Suprapubic skin (tissue), 4 donors: ENCODE measurements at places on chromosomes 3 and 15. TPM values are rescaled to one million over a fixed set of nuclear protein-coding genes. Genes with fewer than 3 reads are reported as not detected.
A peak's percentile ranks its signal among the peaks of the same experiment; 100 is the strongest.

Gene IMPG2
- 0.04 TPM for total RNA-seq

Gene ITGA11
- 1.2 TPM for total RNA-seq

Gene SI
- 0.08 TPM for total RNA-seq

Gene GOLGA6L24
- total RNA-seq: not detected

Gene SRGAP3
- total RNA-seq: 13.1 TPM

Gene MAGEL2
- not detected for total RNA-seq

Gene HIGD2B
- not detected for total RNA-seq

Gene LIPH
- total RNA-seq: 18.3 TPM

Gene NR2F2
- total RNA-seq: 4.0 TPM

DNA sequence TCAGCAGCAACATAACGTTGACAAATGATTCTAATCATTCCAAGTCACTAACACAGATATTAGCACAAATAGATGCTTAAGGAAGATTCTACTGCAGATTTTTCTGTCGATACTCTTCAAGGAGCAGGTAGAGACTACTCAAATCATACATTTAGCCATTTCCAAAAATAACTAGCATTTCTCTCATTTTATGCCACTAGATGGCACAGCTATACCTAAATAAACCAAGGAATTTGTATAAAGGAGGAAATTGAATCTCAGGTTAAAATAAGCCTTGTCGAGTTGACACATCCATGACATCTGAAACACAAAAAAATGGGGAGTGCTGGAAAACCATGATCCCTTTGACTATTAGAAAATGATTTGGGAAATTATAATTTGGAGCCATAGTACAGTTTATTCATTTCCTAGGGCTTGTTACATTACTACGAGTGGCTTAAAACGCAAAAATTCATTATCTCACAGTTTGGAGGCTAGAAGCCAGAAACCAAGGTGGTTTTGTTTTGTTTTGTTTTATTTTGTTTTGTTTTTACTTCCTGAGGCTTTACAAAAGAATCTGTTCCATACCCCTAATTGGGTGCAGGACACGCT, 59.5 kb upstream of the STRIT1 start:
- no peak for DNase-seq

GRCh38 chr15:63396152-63396928, 14.7 kb upstream of the CA12 start:
- DNase-seq: no peak

DNA sequence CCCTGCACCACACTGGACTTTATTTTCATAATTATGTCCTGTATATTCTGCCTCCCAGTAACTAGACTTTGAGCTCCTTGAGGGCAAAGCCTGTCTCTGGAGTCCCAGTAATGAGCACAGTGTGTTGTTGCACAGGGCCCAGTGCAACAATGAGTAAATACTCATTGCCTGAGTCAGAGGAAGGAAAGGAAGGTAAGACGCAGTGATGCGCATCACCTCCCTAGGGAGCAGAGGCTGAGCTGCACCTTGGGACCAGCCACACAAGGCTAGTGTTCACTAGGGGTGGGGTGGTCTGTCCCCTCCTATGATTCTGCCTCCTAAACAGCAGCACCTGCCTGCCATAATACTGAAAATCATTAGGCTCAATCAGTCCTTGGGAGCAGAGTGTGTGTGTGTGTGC, 86.6 kb upstream of the ADAMTSL3 start:
- DNase-seq: no peak

DNA sequence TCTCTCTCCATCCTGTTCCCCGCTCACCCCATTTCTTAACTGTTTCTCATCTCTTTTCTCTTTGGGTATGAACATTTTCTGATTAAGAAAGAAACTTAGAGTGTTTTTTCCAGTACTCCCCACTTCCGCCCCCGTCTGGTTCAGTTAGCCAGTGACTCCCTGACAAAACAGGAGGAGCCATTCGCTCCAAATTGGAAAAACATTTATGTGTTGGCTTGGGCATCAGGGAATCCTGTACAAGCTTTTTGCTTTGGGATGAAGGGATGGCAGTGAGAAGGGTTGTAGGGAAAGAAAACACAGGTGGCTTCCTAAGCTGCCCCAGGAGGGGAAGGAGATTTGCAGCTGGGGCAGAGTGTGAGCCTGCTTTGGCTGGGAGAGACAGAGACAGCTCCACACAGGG, 47.0 kb downstream of the BOC start:
- DNase-seq: no peak

- no peak for DNase-seq
These were observed 305.2 kb upstream of the SEMA6D start for GRCh38 chr15:47412136-47412535.

DNA sequence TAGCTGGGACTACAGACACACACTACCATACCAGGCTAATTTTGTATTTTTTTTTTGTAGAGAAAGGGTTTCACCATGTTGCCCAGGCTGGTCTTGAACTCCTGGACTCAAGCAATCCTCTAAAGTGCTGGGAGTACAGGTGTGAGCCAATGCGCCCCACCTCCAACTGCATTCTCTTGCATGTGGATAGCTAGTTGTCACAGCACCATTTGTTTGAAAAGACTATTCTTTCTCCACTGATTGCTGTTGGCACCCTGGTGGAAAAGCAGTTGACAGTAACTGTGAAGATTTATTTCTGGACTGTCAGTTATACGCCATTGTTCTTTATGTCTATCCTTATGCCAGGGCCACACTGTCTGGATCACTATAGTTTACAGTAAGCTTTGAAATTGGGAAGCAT, 303.9 kb downstream of the ADAMTS17 start:
- DNase-seq: no peak

DNA sequence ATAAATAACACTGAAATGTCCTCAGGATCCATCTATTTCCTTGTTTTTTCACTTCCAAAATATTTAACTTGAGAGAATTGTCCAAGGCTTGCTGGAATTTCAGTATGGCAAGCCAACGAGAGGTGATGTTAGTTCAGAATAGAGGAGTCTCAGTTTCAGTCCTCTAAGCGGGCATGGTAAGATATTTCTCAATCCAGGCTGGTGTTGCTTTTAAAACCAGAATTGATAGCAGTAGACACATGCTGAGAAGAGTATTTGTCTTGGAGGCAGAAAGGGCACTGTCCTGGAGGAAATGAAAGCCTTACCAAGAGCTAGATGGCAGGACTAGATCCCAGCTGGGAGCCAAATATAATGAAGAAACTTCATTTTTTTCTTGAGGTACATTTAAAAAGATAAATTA, 23.1 kb downstream of the PHLDB2 start:
- no peak for DNase-seq

- DNase-seq: no peak
These were observed 151.2 kb downstream of the FOXP1 start for GRCh38 chr3:71432044-71432975.

DNA sequence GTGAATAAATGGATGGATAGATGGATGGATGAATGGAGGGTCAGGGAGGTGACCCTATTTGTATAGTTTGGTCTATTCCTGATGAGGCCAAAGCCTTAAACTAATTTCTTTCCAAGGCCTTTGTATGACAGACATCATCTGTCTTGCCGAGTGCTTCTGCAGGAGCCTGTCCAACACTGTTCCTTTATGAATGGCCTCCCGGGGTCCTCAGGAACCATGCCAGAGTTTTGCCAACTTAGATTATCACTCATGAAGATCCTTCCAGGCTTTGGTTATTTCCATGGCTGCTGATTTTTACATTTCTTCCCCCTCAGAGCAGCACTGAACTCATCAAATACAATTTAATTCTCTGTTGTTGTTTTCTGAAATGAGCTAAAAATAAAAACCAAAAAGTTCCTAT, 133.0 kb upstream of the SOX2 start:
- DNase-seq: no peak

DNA sequence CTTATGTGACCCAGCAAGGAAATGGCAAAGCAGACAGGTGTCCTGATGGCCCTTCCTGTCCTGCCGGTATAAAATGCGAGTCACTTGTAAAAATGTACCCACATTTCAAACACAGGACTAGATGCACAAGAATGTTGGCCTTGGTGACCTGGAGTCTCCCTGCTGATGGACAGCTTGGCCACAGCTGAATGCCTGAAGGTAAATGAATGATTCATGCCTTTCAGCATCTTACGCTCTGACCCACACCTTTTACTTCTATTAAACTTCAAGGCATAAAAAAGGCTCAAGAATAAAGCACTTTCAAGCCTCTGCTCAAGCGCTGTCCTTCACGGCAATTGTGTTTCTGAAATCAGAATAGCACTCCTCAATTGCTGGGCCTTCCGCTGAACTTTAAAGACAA, 228.0 kb upstream of the SLCO3A1 start:
- no peak for DNase-seq

GRCh38 chr3:97347780-97348179, 416.8 kb upstream of the ARL6 start:
- no peak for DNase-seq

GRCh38 chr3:188152660-188153436, 1.1 kb upstream of the LPP start:
- DNase-seq: peak; percentile 85

GRCh38 chr3:140153736-140154135, 218.8 kb downstream of the CLSTN2 start:
- DNase-seq: no peak

DNA sequence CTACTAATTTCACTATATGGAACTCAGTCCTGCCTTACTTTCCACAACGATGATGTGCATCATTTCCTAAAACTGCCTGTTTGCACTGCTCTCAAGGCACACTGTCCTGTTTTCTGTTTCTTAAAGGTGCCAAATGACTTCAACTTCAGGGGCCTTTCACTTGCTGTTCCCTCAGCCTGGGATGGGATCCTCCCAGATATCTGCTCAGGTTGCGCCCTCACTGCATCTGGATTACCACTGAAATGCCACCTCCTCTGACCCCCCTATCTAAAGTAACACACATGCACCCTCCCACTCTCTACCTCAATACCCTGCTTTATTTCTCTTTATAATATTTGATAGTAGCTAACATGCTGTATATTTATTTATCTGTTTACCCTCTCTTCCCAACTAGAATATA, 123.8 kb upstream of the CMC1 start:
- no peak for DNase-seq

DNA sequence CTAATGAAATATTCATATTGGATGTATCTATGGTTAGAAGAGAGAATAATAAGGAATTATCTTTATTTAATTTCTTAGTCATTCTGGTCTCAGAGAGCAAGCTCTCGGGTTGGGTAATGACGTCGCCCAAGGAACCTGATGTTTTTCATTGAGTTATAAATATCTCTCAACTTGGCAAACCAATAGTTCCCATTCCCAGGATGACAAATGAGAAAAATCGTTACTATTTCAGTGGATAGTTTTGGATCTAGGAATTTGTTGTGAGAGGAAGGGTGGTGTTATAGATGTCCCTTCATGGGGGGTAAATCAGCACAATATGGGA, 162.9 kb upstream of the NR2E3 start:
- no peak for DNase-seq

DNA sequence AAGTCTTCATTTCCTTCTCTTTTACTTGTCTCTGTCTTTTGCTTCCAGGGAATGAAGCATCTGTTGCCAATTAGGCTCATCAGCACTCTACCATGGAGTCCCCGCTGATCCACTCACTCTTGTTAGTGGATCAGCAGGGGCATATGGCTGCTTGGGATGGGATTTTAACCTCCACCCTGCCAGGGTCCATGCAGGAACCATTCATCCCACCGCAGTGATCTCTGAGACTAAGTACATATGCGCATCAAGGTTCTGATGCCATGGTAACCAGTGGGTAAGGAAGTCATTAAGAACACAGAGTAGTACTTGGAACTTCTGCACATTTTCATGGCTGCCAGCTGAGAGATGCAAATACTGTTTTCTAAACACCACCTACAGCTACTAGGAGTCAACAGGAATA, 374.0 kb upstream of the ALCAM start:
- no peak for DNase-seq

DNA sequence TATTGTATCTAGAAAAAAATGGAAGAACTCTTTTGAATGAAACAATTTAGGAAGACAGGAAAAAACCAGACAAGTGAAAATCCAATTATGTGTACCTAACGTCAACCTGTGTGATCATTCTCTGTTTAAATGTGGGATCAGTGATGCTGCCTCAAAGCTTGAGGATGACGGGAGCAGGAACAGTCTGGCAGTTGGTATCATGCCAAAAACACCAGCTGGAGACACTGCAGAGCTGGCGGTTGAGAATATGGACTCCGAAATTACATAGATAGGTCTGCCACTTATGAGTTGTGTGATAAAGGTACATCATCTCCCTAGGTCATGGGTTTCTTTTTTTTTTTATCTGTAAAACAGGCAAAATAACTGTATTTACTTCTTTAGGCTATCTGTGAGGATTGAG, 480.5 kb downstream of the CNTN4 start:
- DNase-seq: no peak

GRCh38 chr15:63019511-63020109, 22.9 kb upstream of the TPM1 start:
- DNase-seq: no peak

GRCh38 chr3:45319996-45320305, 68.4 kb upstream of the LARS2 start:
- DNase-seq: no peak

- no peak for DNase-seq
These were observed 30.7 kb upstream of the CLRN1 start for GRCh38 chr3:151003029-151003767.

DNA sequence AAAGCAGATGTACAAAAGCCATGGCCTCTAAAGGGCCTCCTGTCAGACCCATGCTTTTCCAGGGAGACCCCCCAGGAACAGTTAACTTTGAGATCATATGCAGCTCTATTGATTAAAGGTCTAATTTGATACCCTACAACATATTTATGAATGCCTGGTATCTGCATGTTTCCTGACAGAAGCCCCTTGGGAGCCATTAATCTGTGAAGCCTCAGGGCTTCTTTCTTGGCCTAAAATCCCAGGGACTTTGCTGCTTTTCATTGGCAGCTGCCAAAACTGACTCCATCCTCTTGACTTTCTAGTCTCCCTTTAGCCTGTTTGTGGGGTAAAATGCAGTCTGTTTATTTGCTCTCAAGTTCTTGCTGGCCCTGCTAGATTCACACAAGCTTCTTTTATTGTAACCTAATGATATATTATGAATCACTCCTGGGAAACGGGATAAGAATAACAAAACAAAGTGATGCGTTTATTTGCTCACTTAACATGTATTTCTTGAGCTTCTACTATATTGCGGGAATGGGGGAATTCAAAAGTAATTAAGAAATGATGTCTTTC, 257.0 kb downstream of the LSAMP start:
- no peak for DNase-seq

GRCh38 chr15:69158201-69158842, 2.1 kb upstream of the GLCE start:
- no peak for DNase-seq
